ENCODE measurements at places on chromosomes 5 and 9.

- DNase-seq: no peak
Observed at GRCh38 chr9:18122171-18122570, 351.8 kb upstream of the ADAMTSL1 start.

DNA sequence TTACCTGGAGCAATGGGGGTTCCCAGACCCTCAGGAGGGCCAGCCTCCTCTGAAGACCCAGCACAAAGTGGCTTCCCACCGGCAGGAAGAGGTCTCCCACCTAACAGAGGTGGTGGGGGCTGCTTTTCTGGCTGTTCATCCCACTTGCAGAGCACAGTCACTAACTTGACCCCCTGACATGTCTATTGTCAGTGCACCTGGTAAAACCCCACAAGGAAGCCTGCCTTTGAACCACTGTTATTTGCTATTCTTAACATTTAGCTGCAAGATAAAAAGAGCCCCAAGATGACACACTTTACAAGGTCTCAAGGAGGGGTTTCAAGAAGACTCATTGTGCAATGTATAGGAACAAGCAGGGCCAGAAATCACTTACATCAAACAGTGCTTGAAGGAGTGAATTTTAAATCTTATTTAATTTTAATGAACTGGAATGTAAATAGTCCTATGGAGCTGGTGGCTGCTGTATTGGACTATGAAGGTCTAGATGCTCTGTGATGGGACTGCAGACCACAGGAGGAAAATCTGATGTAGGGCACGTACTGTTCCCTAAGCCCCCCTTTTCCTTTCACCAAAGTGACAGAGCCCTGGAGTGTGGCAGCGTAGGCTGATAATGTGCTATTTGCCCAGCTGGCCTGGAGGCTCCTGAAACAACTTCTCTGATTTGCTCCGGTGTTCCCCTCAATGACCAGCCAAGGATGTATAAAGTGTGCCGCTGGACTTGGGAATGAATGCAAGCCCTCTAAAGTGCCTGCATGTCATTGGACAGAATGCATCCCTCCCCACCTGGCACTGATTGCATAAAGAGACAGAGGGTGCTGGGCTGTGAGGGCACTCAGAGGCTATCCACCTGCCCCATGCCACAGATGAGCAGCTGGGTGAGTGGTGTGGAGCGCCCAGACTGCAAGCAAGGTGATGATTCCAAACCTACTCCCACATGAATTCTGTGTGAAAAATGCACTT is 80.2 kb downstream of the PTPN3 start:
- DNase-seq: no peak

GRCh38 chr5:168975331-168975730 is 325.6 kb downstream of the SLIT3 start:
- no peak for DNase-seq

DNA sequence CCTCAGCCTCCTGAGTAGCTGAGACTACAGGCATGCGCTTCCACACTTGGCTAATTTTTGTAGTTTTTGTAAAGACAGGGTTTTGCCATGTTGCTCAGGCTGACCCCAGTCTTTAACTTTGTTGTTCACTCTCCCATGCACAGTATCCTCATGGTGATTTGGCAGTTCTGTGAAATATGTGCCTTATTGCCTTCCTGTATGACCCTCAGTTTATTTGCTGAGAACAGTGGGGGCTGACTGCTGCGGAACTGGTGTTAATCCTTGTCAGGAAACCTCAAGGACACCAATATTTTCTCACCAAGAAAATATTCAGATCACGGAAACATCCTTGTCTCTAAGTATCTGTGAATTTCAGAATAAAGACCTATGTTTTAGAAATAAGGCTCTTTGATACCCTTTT is 287.8 kb downstream of the ARRDC3 start:
- DNase-seq: no peak

DNA sequence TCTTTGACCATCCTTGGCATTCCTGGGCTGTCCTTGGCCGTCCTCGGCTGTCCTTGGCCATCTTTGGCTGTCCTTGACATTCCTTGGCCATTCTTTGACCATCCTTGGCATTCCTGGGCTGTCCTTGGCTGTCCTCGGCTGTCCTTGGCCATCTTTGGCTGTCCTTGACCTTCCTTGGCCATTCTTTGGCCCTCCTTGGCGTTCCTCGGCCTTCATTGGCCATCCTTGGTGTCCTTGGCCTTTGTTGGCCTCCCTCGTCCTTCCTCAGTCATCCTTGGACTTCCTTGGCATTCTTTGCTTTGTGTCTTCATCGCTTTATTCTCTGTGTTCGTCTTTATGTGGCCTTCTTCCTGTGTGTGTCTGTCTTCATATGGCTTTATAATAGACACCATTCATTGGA is 20.7 kb downstream of the NDUFS6 start:
- DNase-seq: no peak

GRCh38 chr9:107594908-107595530 is 105.5 kb upstream of the KLF4 start:
- no peak for DNase-seq

- peak; percentile 78 for DNase-seq
Observed at GRCh38 chr5:76953551-76954382, 922 bp downstream of the CRHBP start.

- DNase-seq: no peak
Observed at GRCh38 chr9:114782586-114782985, 23.3 kb downstream of the TNFSF15 start.

All from right kidney (tissue), 9 donors.